Activated T-helper 1 cell treated with anti-CD3 and anti-CD28 coated beads, Interleukin-2, amount 50 U/mL, for 16 hours (primary cell): ENCODE measurements at places on chromosomes 5 and 9.

GRCh38 chr5:148808864-148809642, 17.4 kb upstream of the ADRB2 start:
- DNase-seq: no peak

DNA sequence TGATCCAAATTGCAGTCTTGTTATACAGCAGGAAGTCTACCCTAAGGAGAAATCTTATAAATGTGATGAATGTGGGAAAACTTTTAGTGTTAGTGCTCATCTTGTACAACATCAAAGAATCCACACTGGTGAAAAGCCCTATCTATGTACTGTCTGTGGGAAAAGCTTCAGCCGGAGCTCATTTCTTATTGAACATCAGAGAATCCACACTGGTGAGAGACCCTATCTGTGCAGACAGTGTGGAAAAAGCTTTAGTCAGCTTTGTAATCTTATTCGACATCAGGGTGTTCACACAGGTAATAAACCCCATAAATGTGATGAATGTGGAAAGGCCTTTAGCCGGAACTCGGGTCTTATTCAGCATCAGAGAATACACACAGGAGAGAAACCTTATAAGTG, 10.4 kb downstream of the ZNF189 start:
- no peak for DNase-seq

GRCh38 chr9:75229605-75230332, 141.5 kb downstream of the OSTF1 start:
- DNase-seq: no peak

DNA sequence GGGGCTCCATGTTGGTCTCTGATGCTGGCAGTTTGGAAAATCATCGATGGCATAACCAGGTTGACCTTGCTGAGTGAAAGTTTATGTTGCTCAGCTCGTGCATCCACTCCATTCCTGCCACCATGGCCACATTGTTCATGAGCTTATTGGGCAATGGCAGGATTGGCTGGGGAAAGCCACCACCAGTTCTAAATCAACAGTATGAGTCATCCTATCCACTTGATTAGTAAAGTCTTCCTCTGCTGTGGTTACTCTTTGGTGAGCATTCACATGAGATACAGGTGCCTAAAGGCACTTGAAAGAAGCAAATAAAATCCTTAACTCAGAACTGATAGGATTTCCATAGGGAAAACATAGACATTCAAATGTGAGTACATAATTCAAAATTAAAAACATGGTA, 131.8 kb upstream of the FBN2 start:
- DNase-seq: no peak

- DNase-seq: peak; percentile 99
Observed at GRCh38 chr9:93566408-93567270, 9.7 kb upstream of the PHF2 start.

GRCh38 chr5:82050955-82051354, 79.1 kb downstream of the ATG10 start:
- DNase-seq: no peak

- DNase-seq: no peak
Observed at GRCh38 chr5:15300141-15300540, 199.8 kb upstream of the FBXL7 start.

DNA sequence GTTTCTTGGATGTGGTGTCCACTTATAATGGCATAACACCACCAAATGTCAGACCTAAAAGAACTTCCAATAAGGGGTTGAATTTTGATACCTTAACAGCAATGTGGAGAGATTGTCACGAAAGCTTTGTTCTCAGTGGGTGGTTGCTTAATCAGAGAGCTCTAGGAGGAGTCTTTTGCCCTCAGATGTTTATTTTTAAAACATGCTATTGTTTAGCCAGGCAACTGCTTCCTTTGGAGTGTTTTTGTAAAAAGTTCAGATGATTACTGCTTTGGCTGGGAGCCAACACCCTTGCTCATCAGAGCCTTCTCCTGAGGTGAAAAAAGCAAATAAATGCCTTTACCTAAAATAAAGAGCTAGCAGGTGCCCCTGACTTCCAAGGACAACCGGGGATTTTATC, 65.0 kb downstream of the SLC1A1 start:
- no peak for DNase-seq

DNA sequence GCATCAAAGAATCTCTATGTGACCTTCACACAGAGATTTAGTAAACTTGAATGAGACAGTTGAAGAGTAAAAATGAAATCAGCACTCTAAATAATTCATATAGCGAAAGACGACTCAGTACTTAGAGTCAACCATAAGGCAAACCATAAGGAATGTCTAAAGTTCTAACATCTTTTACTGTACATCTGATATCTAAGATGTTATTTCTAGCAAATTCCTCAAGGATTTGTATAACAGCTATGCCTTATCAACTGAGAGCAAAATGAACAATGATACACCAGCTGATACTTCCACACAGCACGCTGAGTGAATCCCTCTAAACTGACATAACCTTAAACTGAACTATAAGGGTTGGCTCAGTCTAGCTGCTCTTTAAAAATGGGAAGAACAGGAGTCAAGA, 760.3 kb downstream of the EFNA5 start:
- DNase-seq: no peak

DNA sequence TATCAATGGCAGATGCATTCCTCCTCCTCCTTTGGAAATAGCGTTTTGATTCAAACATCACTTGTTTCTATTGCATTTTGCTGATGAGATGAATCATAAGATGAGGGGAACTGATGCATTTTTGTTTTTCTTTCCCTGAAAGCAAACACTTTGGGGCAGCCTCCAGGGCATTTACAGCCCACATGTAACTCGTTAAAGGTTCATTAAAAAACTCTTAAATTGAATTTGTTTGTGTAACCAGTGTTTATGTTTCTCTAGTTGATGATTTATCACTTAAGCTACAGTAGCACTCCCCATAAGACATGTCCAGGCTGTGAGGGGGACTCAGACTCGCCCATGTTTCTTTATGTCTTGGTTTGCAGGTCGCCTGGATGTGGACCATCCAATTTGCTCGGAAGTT, 246.1 kb upstream of the ANKH start:
- no peak for DNase-seq

DNA sequence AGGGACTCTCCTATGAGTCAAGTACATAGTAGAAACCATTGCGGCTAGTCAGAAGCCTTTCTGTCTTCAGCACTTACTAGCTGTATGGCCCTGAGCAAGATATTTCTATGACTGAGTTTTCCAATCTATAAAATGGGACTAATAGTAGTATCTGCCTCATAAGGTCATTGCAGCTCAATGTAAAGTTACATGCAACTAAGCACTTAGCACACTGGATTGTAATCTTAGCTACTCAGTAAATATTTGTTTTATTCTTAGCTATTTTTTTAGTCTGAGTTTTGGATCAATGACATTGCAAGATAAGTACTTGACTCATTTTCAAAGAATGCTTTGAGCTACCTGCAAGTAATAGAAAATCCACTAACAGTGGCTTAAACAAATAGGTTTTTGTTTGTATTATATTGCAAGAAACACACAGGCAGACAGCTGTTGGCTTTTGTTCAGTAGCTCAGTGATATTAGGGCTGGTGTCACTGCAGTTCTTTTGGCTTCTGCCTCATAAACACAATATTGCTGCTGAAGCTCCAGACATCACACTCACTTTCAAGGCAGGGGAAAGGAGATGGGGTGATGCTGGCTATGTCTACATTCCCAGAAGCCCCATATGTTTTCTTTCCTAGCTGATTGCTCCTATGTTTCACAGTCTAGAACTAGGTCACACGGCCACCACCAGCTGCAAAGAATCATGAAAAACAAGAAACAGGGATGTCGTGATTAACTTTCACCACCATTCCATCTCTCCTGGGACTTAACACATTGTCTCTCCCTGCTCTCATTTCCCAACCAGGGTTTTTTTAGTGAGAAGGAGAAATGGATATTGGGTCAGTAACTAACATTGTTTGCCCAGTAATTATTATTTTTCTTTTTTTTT, 26.9 kb upstream of the FAT2 start:
- no peak for DNase-seq
